Bladder microvascular endothelial cell (primary cell): ENCODE measurements at places on chromosomes 1 and 21. TPM values are rescaled to one million over a fixed set of nuclear protein-coding genes. Genes with fewer than 3 reads are reported as not detected.

Gene BCL2L15
- total RNA-seq = under 0.01 and 0.25 TPM in 2 replicates

Gene NBPF6
- total RNA-seq = not detected in 2 replicates

Gene ELF3
- under 0.01 and 0.13 TPM in 2 replicates for total RNA-seq

Gene YRDC
- 12.5 and 18.0 TPM in 2 replicates for total RNA-seq

Gene PRELP
- total RNA-seq = not detected in 2 replicates

Gene PIGR
- not detected in 2 replicates for total RNA-seq

Gene FAM72D
- 1.5 and 1.8 TPM in 2 replicates for total RNA-seq

Gene PTGER3
- 0.16 TPM in 1 of 2 replicates, not detected in the other for total RNA-seq

Gene CREB3L4
- total RNA-seq = 6.5 and 8.3 TPM in 2 replicates

Gene KRTAP13-4
- total RNA-seq = not detected in 2 replicates

Gene TMEM240
- 2.1 and 2.4 TPM in 2 replicates for total RNA-seq

Gene PKP1
- 0.16 and 1.3 TPM in 2 replicates for total RNA-seq

Gene SPRTN
- 14.1 and 22.3 TPM in 2 replicates for total RNA-seq

Gene ZNF593OS
- not detected in 2 replicates for total RNA-seq

Gene SPRR4
- not detected in 2 replicates for total RNA-seq

Gene GPR3
- 0.16 and 0.19 TPM in 2 replicates for total RNA-seq

Gene DSTYK
- total RNA-seq = 7.9 and 14.9 TPM in 2 replicates

Gene SPRR2E
- total RNA-seq = not detected in 2 replicates

Gene OLFM3
- total RNA-seq = not detected in 2 replicates

Gene CRNN
- not detected in 2 replicates for total RNA-seq

Gene AMPD1
- not detected in 2 replicates for total RNA-seq

Gene AUNIP
- 2.1 and 3.1 TPM in 2 replicates for total RNA-seq

Gene TRIM63
- under 0.01 TPM in 1 of 2 replicates, not detected in the other for total RNA-seq

Gene RORC
- total RNA-seq = not detected in 2 replicates

Gene C1orf116
- under 0.01 TPM in 1 of 2 replicates, not detected in the other for total RNA-seq

Gene RGS1
- not detected in 2 replicates for total RNA-seq

Gene DAB1
- total RNA-seq = not detected in 2 replicates

Gene KRTAP11-1
- not detected in 2 replicates for total RNA-seq

Gene UBE2U
- 0.13 TPM in 1 of 2 replicates, not detected in the other for total RNA-seq

Gene KRTAP20-1
- total RNA-seq = not detected in 2 replicates

Gene IFI44
- total RNA-seq = 13.9 and 22.8 TPM in 2 replicates

Gene SHISA4
- 9.5 and 9.6 TPM in 2 replicates for total RNA-seq

Gene TSTD1
- 3.8 TPM in 1 of 2 replicates, not detected in the other for total RNA-seq

Gene GPA33
- not detected in 2 replicates for total RNA-seq

Gene LRRC71
- 0.16 and 0.19 TPM in 2 replicates for total RNA-seq

Gene CAPN9
- not detected in 2 replicates for total RNA-seq
